ENCODE measurements at places on chromosomes 12 and 14.

DNA sequence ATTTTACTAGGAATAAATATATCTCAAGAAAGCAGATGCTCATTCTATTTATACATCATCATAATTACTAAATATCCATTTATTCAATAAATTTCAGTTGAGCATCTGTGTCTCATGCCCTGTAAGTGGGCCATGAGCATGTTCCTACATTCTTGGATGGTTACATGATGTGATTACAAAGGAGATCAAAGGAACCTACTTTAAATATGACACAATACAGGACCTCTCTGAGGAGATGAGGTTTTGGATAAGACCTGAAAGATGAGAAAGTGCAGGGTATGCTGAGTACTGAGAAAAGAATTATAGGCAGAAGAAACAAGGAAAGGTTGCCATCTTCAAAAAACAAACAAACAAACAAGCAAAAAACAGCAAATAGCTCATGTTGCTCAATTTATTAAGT is 105.4 kb upstream of the CNTN1 start:
- no peak for DNase-seq

- no peak for DNase-seq
Observed at GRCh38 chr14:89270439-89271227, 146.4 kb downstream of the FOXN3 start.

- no peak for DNase-seq
Observed at GRCh38 chr12:50955697-50956096, 3.4 kb downstream of the HIGD1C start.

GRCh38 chr12:32586390-32586789 is 92.7 kb upstream of the DNM1L start:
- no peak for DNase-seq

DNA sequence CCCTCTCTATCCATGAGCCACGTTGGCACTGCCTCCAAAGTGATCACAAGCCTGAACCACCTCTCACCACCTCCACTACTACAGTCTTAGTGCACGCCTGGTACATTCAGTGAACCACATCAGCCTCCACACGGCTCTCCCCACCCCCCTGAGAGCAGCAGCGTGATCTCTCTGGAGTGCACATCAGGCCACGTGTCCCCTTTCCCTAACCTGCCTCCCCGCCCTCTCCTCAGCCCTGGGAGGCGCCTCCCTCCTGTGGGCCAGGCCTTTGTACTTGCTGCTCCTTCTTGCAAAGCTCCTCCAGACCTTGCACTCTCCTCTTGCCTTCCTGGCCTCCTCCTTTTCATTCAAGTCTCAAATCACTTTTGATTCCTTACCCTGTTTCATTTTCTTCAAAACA is 49.8 kb downstream of the SLC6A12 start:
- peak; percentile 54 for DNase-seq

GRCh38 chr14:52268279-52269061 is 972 bp downstream of the PTGDR start:
- no peak for DNase-seq

- DNase-seq, result no peak
Observed at GRCh38 chr12:94112121-94112520, 36.3 kb upstream of the PLXNC1 start.

DNA sequence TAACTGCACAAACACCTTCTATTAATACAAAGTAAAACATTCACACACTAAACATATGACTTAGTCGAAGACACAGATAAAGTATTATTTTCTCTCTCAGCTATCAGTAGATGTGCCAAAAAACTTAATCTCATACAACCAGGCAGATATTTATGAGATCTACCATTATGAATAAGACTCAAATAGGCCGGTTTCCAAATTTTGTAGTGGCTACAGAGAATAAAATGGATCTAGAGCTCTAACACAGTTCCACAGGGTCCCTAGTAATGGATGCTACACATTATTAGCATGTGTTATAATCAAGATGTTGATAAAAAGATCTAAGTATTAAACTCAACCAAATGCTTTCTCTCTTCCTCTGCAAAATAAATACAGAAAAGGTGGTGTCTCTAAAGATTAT is 10.4 kb downstream of the SAV1 start:
- DNase-seq, result no peak

DNA sequence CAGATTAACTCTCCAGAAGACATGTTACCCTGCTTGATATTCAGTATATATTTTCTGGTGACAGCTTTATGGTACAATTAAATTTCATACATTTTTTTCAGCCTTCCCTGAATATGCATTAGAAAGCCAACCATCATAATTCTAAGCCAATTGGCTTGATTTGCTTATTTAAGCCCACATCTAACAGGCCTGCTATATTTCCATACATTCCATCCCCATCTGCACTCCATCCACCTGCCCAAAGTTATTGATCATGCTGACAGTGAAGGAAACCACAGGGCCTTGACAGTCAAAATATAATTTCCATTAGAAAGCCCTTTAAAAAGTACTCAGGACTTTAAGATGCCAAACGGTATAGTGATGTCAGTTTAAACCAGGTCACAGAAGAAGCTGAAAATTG is 164.3 kb downstream of the GXYLT1 start:
- DNase-seq, result no peak

DNA sequence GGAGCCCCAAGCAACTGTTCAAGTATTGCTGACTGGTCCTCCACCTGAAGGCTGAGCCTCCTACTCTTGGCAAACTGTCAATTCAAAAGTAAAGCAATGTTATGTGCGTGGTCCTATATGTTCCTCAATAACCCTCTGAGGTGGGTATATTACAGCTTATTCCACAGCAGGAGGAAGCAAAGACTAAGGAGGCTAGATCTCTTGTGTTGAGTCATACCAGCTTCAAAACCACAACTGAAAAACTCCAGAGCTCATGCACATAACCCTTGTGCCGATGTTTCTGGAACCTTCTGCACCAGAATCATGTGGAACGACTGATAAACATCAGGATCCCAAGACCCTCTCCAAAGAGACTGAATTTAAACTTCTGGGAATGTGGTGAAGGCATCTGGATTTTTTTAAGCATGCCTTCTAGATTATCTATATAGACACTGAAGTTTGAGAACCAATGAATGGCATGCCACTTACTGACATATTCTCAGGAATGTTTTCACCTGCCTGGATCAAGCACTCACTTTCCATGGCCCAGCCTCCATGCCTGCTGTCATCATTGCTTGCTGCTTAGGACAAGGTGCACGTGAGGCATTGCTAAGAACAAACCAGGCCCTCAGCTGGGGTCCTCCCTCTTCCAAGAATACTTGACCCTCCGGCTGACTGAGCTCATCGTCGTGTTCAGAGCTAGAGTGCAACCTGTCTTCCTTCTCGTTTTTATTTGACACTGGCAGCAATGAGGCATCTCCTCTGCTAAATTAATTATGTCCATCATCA is 194.7 kb downstream of the BCL11B start:
- DNase-seq, result no peak

DNA sequence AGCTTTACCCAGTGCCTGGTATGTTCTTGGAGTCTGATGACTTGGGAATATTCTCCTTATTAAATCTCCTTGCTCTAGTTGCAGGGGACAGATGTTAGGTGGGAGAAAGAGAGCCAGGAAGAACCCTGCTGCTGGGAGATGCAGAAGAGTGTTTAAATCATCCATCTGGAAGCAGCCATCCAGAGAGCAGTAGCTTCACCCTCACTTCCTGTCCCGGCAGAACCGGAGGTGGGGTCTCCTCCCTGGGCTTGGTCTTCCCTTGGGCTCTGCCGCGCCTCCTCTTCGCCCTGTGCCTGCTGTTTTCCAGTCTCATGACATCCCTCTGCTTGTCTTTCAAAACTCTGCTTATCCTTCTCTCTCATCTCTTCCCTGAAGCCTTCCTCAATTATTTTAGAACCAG is 15.5 kb downstream of the B4GALNT3 start:
- no peak for DNase-seq

- no peak for DNase-seq
Observed at GRCh38 chr12:92955997-92956663, 27.0 kb upstream of the EEA1 start.

DNA sequence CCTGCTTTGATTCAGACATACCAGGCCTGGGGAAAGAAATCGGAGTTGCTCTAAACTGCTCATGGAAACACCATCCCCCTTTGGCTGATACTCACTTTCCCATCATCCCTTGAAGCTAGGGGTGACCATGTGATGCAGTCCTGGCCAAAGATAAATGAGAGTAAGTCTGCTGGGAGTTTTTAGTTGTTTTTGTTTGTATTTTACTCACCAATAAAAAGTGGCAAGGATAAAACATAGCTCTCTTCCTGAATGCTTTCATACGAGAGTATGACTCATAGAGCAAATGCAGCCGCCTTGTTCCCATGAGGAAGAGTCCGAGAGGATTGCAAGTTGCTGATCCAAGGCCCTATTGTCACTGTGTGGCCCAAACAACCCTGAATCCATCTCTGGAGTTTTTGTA is 126.4 kb upstream of the TMEM132C start:
- DNase-seq, result no peak
